Activated effector memory CD4-positive, alpha-beta T cell treated with anti-CD3 and anti-CD28 coated beads, Interleukin-2, amount 50 U/mL, for 16 hours (primary cell): ENCODE measurements at places on chromosomes 1 and 21.

DNA sequence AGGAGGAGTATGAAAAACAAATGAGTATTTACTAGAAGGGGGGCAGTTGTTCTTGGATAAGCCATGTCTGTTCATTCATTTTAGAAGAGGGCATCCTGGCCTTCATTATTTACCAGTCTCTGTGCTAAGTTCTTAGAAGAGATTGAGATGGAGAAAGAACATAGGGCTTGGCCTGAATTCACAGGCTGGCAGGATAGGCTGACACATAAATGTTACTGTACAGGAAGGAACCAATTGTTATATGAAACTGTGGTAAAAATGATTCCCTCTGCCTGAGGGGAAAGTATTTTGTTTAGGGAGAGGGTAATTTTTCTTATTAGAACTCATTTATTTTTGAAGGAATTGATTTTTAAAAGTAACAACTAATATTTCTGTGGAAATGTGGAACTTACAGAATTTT, 99.5 kb downstream of the MAN1A2 start:
- DNase-seq: no peak

DNA sequence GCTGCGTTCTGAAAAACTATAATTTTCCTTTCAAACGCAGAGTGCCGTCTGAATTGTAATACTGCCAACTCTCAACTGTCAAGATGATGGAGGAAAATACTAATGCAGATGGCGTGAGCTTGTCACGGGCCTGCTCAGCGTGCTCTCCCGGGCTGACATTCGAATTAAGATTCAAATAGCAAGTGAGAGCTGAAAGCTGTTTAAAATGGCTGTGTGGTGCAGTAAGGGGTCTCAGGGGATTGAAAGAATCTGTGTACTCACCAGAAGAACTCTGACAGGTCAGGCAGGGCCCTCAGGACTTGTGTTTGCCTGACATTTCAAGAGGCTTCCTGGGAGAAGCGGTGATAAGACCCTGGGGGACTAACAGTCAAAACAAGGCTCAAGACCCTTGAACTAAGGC, 33.1 kb downstream of the ZMYND12 start:
- no peak for DNase-seq

DNA sequence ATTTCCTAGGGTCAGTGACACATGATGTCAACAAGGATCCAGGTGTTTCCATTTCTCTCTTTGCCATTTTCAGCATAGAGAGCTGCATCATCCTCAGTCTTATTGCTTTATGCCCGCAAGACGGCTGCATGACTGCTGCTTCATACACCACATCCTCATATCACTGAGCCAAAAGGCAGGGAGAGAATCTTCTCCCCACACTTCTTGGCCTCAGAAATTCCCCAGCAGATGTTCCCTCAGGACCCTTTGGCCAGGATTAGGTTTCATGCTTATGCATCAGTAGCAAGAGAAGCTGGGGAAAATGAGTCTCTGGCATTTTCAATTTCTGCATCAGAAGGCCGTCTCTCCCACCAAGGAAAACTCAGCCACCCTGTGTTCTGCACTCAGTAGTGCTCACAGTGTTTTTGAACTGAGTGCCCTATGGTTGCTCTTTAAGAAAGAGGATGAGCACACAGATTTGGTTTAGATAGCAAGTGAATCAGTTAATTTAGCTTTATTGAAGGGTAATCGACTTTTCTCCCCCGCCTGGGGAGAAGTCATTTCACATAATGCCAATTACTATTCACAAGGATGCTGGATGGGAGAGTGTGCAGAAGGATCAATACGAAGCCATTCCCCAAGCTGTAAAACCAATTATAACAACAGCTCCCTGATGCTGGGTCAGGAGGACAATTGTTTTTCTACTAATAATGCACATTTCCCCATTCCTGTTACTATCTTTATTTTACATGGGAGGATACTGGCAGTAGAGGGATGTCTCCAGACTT, 360.2 kb downstream of the HHIPL2 start:
- DNase-seq: no peak

DNA sequence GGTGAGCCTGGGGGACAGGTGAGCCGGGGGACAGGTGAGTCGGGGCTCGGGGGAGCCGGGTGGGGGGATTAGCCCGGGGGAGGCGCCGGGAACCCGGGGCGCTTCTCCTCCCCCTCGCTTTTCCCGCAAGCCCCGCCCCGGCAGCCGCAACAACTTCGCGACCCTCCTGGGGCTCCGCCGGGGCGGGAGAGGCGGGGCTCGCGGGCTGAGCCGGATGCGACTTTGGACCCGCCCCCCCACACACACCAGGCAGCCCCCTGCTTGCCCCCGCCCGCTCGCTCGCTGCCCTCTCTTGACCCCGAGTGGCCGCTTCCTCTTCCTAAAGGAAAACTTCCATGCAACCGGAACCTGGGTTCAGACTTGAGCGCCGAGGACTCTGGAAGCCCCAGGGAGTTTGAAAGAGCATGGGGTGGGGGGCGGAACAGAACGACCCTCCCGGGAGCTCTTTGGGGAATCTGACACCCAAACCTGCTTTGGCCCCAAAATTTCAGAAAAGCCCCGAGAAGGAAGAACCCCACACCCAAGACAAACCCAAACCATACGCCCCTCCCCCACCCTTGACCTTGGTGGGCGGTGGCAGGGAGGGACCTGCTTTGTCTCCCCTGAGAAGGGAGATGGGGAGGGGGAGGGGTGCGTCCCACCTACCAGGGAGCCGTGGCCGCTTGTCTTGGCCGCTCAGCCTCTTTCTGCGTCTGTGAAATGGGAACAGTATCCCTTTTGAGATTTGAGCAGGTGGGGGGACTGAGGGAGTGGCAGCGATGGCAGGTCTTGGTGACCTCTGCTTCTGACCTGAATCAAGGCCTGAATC, 550 bp downstream of the ARHGEF16 start:
- DNase-seq: no peak

GRCh38 chr1:223068900-223069665, 74.0 kb downstream of the TLR5 start:
- DNase-seq: no peak

GRCh38 chr1:203083463-203083921, 2.3 kb downstream of the MYOG start:
- no peak for DNase-seq

DNA sequence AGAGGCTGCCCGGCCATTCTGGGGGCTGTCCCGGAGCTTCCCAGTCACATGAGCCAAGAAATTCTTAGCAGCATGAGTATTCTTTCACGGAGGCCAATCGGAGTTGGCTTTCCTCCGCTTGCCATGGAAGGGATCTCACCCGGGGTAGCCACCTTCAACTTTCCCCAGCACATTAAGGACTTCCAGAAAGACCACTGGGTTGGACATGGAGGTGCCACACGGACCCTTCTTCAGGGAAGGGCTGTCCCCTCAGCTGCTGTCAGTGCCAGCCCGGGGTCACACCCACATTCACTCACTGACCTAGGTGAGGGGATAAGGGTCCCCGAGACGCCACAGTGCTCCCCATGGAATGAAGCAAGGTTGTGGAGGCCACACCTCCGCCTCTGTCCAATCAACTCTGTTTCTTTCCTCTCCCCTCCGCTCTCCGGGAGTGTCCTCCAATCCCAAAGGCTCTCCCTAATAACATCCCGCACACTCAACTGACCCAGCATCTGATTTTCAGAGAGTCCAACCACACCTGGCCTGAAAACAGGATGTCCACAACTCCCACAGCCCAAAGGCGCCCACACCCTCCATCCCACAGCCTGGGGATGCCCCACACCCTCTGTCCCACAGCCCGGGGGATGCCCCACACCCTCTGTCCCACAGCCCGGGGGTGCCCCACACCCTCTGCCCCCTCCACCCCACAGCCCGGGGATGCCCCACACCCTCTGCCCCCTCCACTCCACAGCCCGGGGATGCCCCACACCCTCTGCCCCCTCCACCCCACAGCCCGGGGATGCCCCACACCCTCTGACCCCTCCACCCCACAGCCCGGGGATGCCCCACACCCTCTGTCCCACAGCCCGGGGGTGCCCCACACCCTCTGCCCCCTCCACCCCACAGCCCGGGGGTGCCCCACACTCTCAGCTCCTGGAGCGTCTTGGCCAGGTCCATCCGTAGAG, 19.4 kb downstream of the RSPH1 start:
- no peak for DNase-seq

DNA sequence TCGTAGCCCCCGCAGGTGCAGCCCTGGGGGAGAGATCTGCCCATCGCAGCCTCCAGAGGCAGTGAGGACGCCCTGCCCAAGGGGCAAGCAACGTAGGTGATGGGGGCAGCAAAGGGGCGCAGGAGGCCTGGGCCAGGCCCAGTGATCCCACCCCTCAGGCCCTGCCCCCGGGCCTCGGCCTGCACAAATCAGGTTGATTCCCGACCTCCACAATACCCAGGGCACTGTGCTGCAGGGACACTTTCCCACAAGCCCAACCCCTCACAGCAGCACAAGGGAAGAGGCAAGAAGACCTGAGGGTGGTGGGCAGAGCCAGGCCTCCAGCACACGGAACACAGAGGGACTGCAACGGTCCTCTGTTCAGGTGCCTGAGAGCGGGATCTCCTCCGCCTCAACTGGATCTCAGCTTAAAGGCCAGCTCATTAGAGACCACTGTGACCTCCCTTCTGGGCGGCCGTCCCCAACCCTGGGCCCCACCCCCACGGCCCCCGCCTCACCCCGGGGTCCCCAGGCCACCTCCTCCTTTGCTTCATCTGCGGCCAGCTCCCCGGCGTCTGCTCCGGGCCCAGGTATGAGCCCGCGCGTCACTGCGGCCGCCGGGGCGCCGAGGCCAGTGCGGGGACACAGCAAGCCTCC, 812 bp upstream of the ARF1 start:
- DNase-seq: peak; percentile 72

DNA sequence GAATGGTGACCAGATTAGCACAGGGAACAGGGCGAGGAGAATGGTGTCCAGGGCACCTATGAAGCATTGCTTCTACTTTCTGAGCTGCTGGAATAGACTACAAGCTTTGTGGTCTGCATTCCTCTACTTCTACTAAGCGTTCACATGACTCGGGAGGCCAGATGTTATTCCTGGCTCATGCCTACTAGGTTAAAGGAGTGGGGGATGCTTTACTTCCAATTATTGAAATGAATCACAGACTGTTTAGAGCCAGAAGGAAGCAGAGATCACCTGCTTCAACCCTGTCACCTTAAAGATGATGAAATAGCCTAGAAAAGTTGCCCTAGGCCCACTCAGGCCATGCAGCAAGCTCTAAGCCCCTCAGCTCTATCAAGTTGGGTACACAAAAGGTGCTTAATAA, 633.5 kb downstream of the KIF26B start:
- no peak for DNase-seq

DNA sequence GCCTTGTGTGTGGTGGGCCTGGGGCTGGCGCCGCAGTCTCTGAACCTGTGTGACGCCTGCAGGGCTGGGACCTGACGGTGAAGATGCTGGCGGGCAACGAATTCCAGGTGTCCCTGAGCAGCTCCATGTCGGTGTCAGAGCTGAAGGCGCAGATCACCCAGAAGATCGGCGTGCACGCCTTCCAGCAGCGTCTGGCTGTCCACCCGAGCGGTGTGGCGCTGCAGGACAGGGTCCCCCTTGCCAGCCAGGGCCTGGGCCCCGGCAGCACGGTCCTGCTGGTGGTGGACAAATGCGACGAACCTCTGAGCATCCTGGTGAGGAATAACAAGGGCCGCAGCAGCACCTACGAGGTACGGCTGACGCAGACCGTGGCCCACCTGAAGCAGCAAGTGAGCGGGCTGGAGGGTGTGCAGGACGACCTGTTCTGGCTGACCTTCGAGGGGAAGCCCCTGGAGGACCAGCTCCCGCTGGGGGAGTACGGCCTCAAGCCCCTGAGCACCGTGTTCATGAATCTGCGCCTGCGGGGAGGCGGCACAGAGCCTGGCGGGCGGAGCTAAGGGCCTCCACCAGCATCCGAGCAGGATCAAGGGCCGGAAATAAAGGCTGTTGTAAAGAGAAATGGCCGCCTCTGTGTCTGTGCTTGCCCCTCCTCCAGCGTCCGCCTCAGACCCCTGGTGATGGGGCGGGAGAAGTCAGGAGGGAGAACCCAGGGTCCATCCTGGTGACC, 788 bp downstream of the ISG15 start:
- peak; percentile 81 for DNase-seq

DNA sequence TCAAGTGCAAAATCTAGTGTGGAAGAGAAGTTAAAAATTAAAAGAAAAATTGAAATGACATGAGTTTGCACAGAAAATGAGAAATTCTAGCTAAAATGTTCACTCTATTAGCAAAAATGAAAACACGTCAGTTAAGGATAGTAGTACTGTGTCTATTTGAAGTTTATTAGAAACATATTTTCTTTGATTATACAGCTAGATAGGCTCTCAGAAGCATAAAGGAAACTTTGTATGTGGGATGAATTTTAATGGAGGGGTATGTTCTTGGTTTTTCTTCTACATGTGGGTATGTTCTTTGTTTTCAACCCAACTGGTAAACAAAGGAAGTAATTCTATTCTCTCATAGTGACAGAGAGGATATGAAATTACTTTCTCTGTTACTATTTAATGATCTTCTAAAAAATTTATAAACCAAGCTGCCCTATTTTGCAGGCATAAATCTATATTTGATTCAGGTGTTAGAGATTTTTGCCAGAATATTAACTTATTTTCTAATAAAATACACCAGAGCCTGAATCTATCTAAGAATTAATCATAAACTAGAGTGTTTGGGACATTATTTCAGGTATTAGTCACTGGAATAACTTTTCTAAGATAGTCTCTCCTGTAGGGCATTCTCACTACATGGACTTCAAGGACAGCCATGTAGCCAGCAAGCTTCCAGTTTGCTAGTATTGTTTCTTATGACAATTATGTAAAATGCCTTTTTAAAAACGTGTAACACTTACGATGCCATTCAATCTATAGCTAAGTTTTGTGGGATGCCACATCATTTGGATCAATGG, 15.8 kb downstream of the GPSM2 start:
- no peak for DNase-seq

DNA sequence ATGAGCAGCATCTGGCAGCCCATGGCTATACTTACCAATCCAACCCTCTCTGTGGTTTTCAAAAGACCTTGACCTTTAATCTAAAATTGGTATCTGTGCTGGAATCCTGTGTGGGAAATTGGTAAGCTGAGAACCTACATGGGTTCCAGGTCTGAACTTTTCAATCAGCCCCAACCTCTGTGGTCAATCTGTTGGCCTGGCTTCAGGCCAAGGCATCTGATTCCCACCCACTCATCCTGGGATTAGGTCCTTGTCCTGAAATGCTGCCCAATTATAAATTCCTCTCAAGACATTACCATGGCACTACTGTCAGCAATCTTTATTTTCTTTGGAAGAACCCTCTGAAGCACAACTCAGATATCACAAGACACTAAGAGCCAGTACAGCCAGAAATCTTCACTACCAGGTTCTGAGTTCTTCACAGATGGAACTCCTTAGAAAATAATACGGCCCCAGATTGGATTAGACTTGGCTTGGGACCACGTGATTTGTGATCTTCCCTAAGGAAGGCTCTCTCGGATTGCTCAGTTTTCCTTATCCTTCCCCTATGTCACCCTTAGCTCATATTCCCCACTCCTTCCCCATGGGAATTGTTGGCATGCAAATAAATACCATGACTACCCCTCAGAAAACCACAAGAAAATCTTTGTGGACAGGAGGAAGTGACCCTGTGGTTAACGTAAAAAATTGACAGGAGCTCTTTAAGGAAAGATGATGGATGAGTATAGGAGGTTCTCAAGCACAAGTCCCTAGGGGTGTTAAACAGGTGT, 207.9 kb upstream of the ST6GALNAC5 start:
- no peak for DNase-seq
